AG10803 (cell line): ENCODE measurements at places on chromosomes 5 and 9.
A peak's percentile ranks its signal among the peaks of the same experiment; 100 is the strongest.

DNA sequence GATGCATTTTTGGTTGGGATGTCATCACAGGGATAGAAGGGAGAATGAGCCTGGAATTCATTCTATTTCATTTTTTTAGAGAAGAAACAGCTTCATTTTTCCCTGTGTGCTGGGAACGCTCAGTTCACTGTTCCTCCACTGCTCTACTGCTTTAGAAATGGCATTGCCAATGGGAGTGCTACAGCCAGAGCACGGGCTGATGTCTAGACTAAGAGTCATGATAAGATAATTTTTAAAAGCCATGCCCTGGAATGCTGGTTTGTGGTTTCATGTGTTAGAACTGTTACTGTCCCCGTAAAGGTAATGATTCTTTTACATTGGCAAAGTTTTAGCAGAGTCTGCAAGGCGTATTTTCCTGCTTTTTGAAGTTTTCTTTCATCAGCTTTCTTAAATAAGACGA lies 119.6 kb downstream of the SEMA6A start:
- DNase-seq = peak; percentile 43

DNA sequence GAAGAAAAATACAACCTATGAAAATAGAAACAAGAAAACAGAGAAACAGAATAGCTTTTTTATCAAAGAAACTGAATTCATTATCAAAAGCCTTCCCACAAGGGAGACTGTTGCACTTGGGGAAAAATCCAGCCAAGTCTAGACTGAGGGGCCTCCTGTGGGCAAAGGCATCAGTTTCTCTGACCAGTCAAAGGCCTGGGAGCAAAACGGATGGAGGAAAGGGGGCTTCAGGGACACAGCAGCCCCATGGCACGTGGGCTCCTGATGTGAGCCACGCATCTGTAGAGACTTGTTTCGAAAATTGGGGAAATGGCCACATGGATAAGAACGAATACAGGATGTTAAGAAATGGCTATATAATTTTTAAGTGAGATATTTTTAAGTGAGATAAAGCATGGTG lies 21.1 kb downstream of the ZDHHC11B start:
- DNase-seq = no peak

DNA sequence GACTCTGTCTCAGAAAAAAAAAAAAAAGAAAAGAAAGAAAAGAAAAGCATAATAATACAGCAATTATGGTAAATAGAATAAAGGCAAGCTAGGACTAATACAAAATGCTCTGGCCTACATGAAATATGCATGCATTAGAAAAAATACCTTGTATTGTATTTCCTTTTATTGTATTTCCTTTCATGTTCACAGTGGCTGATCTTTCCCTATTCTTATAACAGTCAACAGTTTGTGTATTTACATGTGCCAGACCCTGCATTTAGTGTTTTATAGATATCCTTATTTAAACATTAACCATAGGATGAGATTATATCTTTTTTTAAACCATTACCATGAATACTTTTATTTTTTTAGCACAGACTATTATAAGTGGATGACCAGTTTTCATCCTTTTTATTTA lies 56.3 kb upstream of the ARL15 start:
- no peak for DNase-seq

DNA sequence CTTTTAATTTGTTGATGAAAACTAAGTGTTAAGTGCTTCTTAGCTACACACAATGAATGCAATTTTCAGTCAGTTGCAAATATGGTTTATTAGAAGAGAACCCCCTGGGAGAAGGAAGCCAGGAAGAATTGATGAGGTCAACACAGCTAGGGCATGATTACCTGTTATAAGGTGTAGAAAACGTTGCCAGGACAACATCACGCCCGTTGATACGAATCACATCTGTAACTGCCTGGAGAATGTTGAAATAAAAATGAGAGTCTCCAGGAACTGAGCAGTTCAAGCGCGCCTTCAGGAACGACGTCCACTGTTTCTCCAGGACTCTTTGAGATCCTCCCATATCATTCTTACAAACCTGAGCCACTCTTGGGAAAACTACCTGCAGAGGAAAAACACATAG lies 88.0 kb downstream of the SEMA6A start:
- no peak for DNase-seq

GRCh38 chr5:132057498-132058255 lies 2.8 kb upstream of the IL3 start:
- DNase-seq = no peak

- DNase-seq = peak; percentile 61
Observed at GRCh38 chr5:145811834-145812625, 23.1 kb downstream of the PRELID2 start.

DNA sequence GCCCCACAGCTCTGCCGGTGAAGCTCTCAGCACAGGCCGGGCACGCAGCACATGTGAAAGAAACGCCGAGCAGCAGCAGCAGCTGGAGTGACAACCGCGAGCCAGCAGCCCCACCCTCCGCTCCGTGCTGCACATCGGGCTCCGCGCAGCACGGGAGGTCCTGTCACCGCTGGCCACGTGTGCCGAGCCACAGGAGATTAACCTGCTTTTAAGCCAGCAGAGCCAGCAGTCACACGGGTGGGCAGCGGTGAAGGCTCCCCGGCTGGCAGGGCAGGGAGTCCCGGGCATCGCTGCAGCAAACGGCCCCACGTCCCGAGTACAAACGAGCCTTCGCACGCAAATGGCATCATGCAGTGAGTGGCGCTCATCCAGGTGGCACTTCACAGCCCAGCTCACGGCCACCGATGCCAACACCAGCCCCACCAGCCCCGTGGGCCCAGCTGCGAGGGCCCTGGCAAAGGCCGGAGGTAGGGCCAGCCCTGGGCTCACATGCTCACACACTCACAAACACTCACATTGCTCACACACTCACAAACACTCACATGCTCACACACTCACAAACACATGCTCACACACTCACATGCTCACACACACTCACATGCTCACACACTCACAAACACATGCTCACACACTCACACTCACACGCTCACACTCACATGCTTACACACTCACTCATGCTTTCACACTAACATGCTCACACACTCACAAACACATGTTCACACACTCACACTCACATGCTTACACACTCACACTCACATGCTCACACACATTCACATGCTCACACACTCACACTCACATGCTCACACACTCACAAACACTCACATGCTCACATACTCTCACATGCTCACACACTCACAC lies 11.1 kb downstream of the CCDC187 start:
- no peak for DNase-seq

DNA sequence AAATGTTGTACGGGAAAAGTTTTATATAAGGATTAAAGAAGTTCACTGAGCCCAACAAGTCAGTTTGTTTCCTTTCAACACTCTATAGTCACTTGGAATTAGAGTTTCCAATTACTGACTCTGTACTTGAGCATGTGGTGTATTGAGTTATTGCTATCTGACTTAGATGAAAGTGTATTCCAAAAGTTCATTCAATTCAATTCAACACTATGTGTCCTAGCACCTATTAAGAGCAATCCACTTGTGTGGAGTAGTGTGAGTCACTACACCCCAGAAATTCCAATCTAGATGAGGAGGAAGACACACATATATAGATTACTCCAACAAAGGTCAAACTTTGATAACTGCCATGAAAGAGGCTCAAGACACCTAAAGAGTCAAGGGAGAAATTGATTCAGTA lies 98.2 kb upstream of the SLCO6A1 start:
- no peak for DNase-seq

GRCh38 chr9:131963072-131964030 lies 116.3 kb downstream of the MED27 start:
- DNase-seq = no peak

GRCh38 chr5:107538331-107538730 lies 132.4 kb downstream of the EFNA5 start:
- no peak for DNase-seq

GRCh38 chr9:21589344-21590056 lies 107.4 kb upstream of the IFNE start:
- DNase-seq = no peak

DNA sequence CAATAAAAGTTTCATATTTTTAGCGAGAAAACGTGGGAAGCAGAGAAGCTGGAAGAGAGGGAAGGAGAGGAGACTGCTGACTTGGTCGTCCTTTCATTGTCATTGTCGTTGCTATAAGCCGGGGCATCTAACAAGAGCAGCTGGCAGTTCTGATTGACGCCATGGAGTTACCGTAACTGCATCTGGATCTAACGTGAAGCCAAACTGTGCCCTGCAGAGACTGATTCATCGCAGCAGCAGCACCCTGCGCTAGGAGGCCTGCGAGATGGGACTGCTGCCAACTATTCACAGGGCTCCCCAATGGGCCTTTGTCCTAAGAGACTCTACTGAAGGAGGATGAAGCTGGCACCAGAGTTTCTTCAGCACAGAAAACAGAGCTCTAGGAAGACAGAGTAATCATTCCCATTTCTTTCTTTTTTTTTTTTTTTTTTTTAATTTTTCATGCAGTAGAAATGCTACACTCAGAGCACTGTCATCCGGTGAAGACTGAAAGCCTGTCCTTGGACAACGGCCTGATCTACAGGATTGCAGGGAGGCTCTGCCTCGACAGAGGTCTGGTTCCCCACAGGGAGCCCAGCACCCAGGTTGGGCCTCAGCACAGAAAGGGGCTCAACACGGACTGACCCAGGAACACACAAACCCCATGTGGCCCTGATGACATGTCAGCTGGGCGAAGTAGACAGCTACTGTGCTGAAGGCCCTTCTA lies 47.8 kb downstream of the RETREG1 start:
- DNase-seq = peak; percentile 28

DNA sequence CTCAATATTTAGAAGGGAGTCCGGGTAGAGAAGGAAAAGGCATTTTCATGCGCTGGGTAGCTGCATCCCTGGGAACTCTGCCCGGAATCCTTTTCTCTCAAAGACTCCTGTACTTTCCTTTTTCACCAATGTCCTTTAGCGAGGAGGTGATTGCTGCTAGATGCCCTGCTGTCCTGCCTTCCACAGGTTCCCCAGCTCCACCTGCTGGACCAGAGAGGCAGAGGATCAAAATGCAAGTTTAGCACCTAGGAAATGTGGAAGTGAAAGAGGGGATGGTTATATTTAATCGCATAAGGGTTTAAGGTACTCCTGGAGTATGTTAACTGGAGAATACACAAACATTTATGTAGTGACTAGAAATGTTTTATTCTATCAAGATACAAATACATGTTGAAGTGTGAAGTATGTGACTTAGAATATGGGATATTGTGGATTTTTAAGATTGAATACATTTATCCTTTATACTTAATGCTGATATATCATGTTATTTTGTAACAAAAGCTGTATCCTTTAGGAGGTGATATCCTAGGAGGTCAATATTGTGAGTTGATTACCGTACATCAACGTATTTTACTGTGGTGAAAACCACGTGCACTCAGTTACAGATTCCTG lies 145.7 kb downstream of the ARHGAP26 start:
- DNase-seq = no peak

- peak; percentile 84 for DNase-seq
Observed at GRCh38 chr5:158943057-158943456, 156.7 kb downstream of the EBF1 start.

DNA sequence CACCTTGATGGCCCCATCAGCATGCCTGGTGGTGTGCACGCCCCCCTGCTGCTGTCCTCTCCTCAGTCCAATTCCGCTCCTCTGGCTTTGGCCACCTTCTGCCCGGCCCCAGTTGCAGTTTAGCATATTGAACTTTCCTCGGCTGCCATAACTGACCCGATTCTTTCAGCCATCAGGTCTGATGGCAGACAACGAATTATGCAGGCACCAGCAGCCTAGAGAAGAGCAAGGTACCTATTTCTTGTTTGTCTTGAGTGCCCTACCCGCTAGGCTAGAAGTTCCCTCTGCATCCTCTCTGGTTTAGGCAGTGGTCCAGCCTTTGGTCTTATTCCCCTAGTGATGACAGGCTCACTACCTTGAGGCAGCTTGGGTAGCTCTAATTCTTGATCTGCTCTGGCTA lies 43.0 kb upstream of the SLC25A51 start:
- no peak for DNase-seq

DNA sequence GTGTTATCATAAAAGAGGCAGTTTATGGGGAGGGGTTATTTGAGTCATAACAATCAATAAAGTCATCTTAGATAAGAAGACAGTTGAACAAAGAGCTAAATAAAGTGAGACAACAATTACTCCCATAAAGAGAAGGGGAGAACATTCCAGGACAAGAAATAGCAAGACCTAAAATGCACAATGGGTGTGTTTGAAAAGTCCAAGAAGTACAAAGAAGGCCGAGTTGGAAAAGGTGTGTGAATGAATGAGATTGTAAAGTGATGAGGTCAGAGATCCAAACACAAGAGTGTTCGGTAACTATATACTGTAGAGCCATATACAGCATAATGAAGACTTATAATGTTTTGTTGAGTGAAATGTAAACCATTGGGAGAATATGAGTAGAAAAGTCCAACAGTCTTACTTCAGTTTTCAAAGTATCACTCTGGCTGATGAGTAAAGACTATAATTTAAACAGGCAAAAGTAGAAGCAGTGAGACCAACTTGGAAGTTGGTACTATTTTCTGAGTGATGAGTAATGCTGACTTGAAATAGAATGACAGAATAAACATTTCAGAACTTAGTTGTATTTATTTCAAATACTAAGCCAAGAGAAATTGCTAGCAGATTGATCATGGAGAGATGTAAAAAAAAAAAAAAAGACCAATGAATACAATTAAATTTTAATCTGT lies 868.7 kb upstream of the CDH9 start:
- DNase-seq = no peak

DNA sequence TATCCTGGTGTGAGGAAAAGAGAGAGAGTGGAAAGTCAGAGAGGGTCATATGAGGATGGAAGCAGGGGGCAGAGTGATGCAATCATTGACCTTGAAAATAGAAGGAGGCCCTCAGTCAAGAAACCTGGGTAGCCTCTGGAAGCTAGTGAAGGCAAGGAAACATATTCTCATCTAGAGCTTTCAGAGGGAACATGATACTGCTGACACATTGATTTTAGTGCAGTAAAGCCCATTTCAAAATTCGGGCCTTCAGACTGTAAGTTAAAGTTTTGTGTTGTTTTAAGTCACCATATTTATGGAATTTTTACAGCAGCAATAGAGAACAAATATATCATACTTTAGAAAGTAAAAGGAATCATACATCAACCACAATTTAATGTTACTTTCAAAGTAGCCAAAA lies 87.0 kb downstream of the ADAMTS19 start:
- no peak for DNase-seq

- no peak for DNase-seq
Observed at GRCh38 chr5:133829786-133830185, 138.6 kb downstream of the C5orf15 start.

GRCh38 chr9:214648-215493 lies at the start of gene DOCK8:
Gene DOCK8 (plus strand): TSS chr9:214865. CDS start chr9:214977, 112 bp downstream.
- DNase-seq = no peak

- DNase-seq = no peak
Observed at GRCh38 chr9:93258419-93258817, 74.5 kb downstream of the WNK2 start.

DNA sequence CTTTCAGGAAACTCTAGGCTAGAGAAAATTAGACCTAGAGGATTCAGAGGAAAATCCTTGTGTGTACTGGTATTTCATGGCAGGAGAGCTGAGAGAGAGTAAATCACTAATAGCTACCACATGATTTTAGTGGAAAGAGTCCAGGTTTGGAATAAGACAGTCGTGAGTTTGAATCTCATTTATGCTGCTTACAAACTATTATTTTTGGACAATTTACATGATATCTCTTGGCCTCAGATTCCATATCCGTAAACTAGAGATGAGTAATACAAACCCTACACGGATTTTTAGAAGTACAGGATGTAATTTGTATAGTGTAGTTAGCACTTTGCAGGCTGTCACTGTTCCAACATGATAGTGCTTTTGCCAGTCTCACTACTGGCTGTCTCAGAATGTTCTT lies 2.7 kb downstream of the IL31RA start:
- DNase-seq = peak; percentile 57

GRCh38 chr5:59328709-59329296 lies 564.7 kb downstream of the PDE4D start:
- peak; percentile 5 for DNase-seq

GRCh38 chr9:136837146-136837855 lies 5.0 kb upstream of the AJM1 start:
- no peak for DNase-seq
